ENCODE measurements at places on chromosomes 13 and 19.

DNA sequence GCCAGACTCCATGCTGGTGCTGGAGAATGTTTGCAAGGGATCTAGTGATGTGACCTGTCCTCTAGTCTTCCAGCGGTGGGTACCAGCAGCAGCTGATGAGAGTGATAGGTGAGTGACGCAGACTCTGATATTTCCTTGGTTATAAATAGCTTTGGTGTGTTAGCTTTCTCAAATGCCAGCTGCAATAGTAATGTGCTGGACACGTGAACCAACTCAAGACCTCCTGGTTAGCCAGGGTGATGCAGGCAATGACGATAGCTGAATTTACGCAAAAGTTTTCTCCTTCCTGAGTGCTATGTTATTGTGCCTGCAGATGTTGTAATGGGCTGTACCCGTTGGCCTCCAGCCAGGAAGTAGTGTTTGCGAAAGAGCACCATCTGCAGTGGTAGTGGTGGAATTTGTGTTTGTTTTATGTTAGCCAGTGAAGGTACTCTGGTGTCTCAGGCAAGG lies 129.5 kb downstream of the CYSLTR2 start:
- DNase-seq = peak; percentile 23

DNA sequence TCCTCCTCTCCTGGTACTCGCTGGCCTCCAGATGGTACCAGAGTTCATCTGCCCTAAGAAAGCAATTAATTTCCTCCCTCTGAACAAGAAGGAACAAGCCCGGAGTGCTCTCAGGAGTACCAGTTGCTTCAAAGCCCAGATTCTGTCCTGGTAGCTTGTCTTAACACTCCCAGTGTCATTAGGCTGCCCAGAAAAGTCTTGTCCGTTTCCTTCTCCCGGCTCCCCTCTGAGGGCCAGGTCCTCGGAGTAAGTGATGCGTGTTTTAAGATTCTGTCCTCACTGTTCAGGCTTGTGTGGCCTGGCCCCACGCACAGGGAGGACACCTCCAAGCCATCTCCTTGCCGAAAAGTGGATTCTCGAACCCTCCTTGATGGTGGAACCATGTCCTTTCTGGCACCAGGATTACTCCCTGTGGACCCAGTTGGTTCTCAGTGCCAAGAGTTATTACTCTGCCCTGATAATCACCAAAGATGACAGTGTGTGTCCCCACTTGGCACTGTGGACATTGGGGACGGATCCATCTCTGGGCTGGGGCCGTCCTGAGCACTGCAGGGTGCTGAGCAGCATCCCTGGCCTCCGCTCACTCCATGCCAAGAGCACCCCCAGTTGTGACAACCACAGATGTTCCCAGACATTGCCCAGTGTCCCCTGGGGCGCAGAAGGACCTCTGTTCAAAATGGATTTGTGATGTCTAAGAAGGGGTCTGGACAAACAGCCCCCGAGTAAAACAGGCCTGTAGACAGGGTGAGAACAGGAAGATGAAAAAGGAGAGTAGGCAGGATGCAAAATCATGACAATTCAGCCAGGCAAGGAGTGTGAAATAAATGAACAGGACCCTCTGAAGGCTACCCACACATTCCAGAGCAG lies 52.4 kb downstream of the RFX2 start:
- DNase-seq = no peak

- no peak for DNase-seq
Measured at GRCh38 chr19:496112-496665, at the start of gene MADCAM1. Gene MADCAM1, plus strand, starts transcription at chr19:496486. Its CDS starts 14 bp downstream, at chr19:496500.

GRCh38 chr13:48656608-48657007 lies 2.9 kb downstream of the CYSLTR2 start:
- no peak for DNase-seq

GRCh38 chr13:23381866-23382265 lies 51.6 kb downstream of the SACS start:
- no peak for DNase-seq

GRCh38 chr19:45136507-45137178 lies 24.1 kb downstream of the NKPD1 start:
- no peak for DNase-seq

- DNase-seq = no peak
Measured at GRCh38 chr13:98467263-98467985, 109.5 kb downstream of the STK24 start.

All from CD4-positive, alpha-beta T cell treated with Interleukin-12 subunit alpha and Interleukin-12 subunit beta, for 1 hour (primary cell).